ENCODE measurements at places on chromosomes 7 and 10.

GRCh38 chr7:7418997-7419396 is 116.7 kb downstream of the COL28A1 start:
- DNase-seq: no peak

- no peak for DNase-seq
Observed at GRCh38 chr10:30562787-30563186, 66.8 kb downstream of the LYZL2 start.

- DNase-seq: peak; percentile 90
Observed at GRCh38 chr7:142785841-142786250, 15.1 kb downstream of the PRSS2 start.

DNA sequence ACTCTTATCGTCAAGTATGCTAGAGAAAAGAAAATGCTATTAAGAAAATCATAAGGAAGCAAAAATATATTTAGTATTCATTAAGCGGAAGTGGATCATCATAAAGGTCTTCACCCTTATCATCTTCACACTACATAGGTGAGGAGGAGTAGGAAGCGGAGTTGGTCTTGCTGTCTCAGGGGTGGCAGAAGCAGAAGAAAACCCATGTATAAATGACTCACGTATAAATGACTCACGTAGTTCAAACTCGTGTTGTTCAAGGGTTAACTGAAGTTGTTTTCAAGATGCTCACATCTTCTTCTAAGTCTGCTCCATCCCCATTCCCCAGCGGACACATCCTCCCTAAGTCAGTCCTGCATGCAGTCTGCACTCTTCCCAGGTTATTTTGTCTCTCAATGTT is 72.4 kb downstream of the SFMBT2 start:
- DNase-seq: no peak

DNA sequence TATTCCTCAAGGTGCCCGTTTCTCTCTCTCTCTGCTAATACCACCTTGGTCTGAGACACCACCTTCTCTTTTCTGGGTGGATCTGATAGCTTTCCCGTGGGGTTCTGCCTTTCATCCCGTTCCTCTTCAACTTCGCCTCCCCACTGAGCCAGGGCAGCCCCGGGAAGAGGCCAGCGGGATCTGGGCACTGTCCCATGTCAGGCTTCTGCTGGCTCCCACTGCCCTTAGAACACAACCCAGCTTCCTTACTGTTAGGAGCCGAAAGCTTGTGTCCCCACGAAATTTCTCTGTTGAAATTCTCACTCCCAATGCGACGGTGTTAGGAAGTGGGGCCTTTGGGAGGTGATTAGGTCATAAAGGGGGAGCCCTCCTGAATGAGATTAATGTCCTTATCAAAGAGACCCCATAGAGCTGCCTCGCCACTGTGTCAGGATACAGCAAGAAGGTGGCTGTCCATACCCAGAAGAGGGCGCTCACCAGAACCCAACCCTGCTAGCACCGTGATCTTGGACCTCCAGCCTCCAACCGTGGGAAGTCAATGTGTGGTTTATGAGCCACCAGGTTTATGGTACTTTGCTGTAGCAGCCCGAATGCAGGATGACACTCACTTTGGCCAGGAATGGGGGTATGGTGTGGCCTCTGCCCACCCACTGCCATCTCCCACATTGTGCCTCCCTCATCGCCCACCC is 79.2 kb downstream of the CAMK1D start:
- no peak for DNase-seq

- DNase-seq: no peak
Observed at GRCh38 chr7:98315318-98315993, 34.0 kb downstream of the BRI3 start.

DNA sequence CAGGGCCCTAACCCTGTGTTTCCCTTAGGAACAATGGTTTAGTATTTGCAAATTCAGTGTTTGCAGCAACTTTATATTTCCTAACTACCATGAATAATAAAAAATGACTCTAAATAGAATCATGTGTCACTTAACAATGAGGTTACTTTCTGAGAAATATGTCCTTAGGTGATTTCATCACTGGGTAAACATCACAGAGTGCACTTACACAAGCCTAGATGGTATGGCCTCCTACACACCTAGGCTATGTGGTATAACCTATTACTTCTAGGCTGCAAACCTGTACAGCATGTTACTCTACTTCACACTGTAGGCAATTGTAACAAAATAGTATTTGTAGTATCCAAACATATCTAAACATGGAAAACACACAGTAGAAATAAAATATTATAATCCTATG is 1174.6 kb upstream of the LRRTM3 start:
- no peak for DNase-seq

DNA sequence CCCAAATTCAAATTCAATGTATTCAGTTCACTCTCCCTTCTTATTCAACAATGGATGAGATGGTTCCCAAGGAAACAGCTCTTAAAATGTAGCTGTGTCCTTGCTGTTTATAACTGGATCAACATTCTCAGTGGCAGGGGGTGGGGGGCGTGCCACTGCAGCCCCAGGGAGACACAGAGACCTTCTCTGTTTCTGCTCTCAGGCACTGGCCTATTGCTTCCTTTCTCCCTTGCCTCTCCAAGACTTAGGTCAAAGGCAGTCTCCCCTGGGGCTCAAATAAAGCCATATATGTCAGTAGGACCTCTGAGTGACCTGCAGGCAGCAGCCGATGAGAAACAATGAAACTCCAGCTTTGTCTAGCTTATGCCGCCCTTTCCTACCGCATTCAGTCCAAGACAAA is 20.7 kb downstream of the VSTM4 start:
- DNase-seq: no peak

DNA sequence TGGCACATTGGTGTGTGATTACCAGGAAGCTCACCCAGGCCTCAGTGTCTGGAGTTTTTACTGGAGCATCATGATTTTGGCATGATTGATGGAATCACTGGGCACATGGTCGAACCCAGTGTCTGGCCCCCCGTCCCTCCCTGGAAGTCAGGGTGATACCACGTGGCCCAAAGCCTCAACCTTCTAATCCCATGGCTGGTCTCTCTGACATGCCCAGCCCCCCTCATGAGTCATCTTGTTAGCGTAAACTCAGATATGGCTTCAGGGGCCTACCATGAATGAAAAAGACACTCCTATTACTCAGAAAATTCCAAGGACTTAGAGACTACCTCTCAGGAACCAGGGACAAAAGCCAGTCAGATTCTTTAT is 109.3 kb downstream of the GRK5 start:
- no peak for DNase-seq

DNA sequence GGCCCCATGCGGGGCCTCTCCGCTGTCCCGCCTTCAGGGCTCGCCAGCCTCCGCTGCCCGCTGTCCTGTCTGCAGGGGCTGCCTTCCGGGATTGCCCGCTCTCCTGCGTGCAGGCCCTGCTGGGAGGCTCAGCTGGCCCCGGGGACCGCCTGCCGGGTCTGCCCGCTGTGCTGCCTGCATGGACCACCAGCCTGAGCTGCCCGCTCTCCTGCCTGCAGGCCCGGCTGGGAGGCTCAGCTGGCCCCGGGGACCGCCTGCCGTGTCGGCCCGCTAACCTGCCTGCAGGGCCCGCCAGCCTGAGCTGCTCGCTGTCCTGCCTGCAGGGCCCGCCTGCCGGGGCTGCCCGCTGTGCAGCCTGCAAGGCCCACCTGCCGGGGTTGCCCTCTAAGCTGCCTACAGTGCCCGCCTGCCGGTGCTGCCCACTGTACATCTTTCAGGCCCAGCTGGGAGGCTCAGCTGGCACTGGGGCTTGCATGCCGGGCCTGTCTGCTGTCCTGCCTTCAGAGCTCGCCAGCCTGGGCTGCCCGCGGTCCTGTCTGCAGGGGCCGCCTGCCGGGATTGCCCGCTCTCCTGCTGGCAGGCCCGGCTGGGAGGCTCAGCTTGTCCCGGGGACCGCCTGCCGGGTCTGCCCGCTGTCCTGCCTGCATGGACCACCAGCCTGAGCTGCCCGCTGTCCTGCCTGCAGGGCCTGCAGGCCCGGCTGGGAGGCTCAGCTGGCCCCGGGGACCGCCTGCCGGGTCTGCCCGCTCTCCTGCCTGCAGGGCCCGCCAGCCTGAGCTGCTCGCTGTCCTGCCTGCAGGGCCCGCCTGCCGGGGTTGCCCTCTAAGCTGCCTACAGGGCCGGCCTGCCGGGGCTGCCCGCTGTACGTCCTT is 165.1 kb downstream of the GLRX3 start:
- peak; percentile 56 for DNase-seq

- DNase-seq: no peak
Observed at GRCh38 chr7:36535866-36536664, 146.4 kb downstream of the ANLN start.

- DNase-seq: no peak
Observed at GRCh38 chr10:27457261-27457945, 46.7 kb upstream of the RAB18 start.

DNA sequence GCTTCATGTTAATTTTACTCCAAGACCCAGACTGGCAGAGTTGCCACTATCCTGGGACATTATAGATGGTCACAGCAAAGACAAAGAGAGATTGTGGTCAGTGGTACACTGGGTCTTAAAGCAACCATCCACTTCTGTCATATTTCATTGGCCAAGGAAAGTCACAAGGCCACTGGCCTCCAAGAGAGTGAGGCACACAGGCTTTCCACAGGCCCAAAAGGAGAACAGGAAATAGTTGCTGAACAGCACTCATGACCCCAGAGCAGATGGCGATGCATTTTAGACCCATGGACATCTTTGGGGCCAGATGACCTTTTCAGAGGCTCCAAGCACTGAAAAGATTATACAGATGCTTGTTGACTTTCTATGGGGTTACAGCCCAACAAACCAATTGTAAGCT is 97.4 kb downstream of the ARID5B start:
- DNase-seq: no peak

GRCh38 chr7:91875851-91876250 is 4.7 kb downstream of the MTERF1 start:
- no peak for DNase-seq

- DNase-seq: peak; percentile 22
Observed at GRCh38 chr10:95655571-95656290, 780 bp downstream of the ALDH18A1 start.

DNA sequence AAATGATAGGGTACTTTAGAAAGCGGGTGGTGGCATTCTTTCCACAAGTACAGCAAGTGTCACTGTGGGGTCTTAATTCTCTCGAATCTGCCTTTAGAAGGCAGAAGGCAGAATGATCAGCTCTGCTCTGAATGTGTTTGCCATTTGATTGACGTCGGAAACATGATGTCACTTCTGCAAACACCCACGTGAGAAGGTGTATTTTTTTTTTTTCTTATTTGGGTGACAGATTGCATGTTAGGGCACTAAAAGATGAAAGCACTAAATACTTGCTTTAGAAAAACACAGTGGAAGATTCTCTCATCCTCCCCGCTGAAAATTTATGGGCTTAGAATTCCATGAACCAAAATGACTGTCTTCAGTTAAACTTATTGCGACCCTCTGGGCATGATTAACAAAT is 150.2 kb downstream of the TCF7L2 start:
- no peak for DNase-seq

DNA sequence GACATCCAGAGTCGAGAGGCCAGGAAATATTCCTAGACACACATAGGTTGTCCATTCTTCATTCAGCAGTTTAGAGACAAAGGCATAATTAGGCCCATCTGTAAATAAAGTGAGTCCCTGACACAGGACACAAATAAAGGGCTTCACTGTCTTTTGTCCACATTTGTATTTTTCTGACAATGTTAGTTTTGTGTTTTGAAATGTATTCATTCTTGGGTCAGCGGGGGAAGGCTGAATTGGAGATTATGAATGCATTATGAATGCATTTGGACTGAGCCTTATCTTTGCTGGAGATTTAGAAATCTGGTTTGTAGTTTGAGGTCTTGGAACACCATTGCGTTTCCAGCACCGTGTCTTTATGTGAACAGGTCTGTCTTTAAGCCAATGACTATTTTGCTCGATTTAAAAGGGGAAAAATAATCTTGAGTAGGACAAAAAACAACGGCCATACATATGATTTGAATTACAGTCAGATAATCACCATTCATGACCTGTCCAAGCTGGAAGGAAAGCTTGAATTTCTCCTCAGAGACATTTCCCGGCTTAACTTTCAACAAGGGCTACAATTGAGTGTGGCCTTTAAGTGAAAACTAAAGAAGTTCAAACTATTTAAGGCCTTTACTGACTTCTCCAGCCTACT is 334.8 kb downstream of the WDR11 start:
- no peak for DNase-seq

DNA sequence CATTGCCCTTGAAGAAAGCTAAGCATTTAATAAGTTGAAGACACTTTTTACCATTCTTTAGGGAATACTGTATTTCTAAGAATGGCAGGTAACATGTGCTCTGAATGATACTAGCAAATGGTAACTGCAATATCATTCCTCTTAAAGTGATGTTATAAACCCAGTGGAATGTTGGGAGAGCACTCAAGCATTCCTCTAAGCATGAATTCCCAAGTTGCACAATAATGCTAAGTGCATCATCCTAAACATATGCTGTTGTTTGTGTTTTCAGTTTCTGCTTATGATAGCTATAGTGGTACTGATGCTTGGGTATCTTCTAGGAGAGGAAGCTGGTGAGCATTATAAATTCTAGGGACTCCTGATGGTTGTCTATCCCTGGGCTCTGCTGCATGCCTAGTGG is 673.9 kb downstream of the PHTF2 start:
- DNase-seq: no peak

GRCh38 chr7:31263338-31263737 is 77.2 kb downstream of the NEUROD6 start:
- DNase-seq: no peak

GRCh38 chr10:117942226-117942625 is 104.5 kb downstream of the RAB11FIP2 start:
- DNase-seq: no peak

- no peak for DNase-seq
Observed at GRCh38 chr7:135602304-135602703, 44.6 kb downstream of the NUP205 start.

DNA sequence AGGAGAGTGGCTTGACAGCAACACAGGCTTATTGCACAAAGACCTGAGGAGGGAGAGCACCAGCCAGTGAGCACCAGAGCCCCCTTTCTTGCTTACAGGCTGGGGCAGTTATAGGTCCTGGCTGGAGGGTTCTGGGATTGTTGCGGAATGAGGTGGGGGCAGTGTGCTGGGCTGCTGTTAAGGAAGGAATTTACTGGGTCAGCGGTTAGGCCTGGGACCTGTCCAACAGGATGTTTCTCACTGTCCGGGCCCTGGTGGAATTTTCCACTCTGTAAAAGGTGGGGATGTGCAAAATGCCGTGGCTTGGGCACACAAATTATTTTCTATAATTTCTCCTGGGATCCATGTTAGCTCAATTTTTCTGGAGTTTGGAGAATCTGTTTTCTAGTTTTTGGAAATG is 757.3 kb downstream of the TYW1 start:
- no peak for DNase-seq

DNA sequence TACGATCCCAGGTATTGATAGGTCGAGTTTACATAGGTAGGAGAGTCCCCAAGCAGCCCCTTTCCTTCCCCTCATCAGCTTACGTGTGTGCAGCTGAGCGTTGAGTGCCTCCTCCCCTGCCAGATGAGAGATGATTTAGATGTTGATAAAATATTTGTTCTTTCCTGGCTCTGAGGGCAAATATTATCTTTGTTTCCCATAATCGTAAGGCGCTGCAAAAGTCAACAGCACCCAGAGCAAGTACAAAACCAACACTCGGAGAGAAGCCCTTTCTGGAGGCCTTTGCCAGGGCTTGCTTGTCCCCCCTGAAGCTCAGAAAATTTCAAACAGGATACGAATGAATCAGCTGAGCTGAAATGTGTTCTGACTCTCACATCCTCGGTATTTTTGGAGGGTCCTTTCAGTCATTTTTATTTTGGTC is 683.2 kb downstream of the LRMDA start:
- no peak for DNase-seq

GRCh38 chr7:129188892-129189660 is 643 bp downstream of the SMO start:
- no peak for DNase-seq

Measured in CD4-positive, alpha-beta T cell treated with Interleukin-12 subunit alpha and Interleukin-12 subunit beta, for 1 hour (primary cell).